ENCODE measurements at places on chromosomes 11 and 22.

- peak; percentile 83 for DNase-seq
Measured at GRCh38 chr11:34250732-34251588, 106.8 kb downstream of the ABTB2 start.

DNA sequence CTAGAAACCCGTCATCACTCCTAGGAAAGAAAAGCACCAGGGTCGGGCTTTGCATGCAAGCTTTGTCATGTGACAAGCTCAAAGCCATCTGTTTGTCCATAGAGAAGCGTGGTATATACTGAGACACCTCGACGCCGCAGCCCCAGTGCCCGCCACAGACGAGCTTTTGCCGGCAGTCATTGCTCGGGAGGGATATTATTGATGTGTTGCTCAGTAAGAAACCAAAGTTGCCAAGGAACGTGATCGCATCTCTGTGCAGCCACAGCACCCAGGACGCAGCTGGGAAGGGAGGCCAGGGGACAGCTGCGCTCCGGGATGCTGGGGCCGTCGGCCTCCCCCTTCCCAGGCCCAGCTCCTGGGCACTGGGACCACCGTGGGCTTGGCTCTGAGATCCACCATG lies 89.5 kb upstream of the KCNQ1OT1 start:
- no peak for DNase-seq

DNA sequence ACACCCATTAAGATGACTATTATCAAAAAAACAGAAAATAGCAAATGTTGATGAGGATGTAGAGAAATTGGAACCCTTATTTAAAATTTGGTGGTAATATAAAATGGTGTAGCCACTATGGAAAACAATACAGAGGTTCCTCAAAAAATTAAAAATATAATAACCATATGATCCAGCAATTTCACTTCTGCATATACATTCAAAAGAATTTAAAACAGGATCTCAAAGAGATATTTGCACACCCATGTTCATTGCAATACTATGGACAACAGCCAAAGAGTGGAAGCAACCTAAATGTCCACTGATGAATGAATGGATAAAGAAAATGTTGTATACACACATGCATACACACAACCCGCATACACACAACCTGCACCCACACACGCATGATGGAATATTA lies 102.2 kb downstream of the FAM168A start:
- no peak for DNase-seq

GRCh38 chr22:26251869-26252268 lies 82.6 kb downstream of the SEZ6L start:
- DNase-seq: no peak

- DNase-seq: no peak
Measured at GRCh38 chr22:30344447-30345200, 12.1 kb downstream of the SF3A1 start.

- DNase-seq: peak; percentile 69
Measured at GRCh38 chr22:37248251-37248650, 4.2 kb upstream of the RAC2 start.

DNA sequence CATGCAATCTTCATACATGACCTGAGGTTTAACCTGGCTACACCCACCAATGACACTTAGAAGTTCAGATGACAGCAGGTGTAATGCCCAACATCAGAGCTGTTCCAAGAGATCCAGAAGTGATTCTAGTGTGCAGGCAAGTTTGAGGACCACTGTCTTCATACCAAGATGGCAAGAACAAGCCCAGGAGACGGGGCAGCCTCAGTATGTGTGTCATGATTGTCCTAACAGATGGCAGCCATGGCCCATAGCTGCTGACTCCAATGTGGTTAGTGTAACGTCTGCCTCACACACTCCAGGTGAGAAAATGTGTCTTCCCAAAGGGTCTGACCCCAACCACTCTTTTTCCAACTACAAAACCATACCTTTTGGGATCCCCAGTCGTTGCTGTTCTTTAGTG lies 97.3 kb downstream of the ETS1 start:
- no peak for DNase-seq

DNA sequence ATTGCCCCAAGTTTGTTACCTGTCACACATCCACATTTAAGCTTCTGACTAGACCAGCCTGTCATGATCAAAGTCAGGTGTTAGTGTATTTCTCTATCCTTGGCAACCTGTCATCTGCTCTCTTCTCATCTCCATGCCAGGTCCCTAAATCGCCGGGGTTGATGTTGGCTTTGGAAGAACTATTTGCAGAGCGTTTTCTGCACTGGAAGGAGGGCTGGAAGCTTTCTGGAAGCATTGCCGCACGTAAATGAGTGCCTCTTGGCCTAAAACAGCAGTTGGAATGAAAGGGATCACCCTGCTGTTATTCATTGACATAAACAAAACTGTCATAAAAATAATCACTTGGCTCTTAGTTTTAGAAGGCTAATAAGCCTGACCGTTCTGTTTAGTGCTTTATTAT lies 1.4 kb downstream of the TTC12 start:
- no peak for DNase-seq

GRCh38 chr22:40326905-40327735 lies 19.2 kb upstream of the ADSL start:
- DNase-seq: no peak

- no peak for DNase-seq
Measured at GRCh38 chr11:40885250-40885954, 574.0 kb downstream of the LRRC4C start.

DNA sequence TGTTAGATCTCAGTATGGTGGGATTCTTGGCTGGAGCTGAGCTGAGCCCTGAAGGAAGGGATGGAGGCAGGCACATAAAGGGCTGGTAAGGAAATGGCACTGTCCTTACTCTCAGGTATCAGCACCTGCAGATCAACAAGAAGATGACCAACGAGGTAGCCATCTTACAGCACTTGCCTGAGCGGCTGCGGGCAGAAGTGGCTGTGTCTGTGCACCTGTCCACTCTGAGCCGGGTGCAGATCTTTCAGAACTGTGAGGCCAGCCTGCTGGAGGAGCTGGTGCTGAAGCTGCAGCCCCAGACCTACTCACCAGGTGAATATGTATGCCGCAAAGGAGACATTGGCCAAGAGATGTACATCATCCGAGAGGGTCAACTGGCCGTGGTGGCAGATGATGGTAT lies 2.4 kb downstream of the CNGA4 start:
- no peak for DNase-seq

DNA sequence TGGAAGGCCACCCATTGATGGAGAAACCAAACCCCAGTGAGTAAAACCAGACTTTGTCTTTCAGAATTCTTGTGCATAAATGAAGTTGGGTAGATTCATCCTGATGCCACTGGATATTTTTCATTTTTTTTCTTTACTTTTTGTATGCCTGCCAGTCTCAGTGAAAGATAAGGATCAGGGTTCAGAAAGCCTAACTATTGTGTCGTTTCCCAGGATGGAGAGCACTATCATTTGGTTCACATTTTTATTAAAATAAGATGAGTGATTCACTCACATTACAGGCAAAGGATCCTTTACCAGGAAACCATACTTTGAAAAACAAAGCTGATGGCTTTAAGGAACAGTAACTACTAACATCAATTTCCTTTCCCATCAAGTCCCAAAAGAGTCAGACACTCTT lies 52.0 kb downstream of the ARFGAP2 start:
- DNase-seq: no peak

GRCh38 chr11:94583213-94583865 lies 16.2 kb downstream of the PIWIL4 start:
- no peak for DNase-seq

DNA sequence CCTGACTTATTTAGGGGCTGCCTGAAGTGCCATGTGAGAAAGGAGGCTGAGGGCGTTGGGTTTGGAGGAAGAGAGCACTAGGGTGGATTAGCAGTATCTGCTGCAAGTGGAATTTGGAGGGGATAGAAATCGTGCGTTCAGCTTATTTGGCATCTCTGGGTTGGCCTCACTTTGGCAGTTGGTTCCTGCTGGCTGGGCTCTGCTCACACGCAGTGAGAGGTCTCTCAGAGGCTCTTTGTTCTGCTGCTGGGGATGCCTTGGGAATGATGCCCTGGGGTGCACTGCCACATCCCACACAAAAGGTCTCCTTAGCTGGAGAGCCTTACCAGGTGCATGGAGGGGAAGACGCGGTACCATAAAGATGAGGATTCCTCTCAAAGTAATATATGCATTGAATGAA lies 17.7 kb upstream of the MICAL2 start:
- no peak for DNase-seq

GRCh38 chr22:48389916-48390315 lies 1437.8 kb downstream of the BRD1 start:
- DNase-seq: no peak

- DNase-seq: no peak
Measured at GRCh38 chr11:43982421-43982820, 40.0 kb downstream of the C11orf96 start.

DNA sequence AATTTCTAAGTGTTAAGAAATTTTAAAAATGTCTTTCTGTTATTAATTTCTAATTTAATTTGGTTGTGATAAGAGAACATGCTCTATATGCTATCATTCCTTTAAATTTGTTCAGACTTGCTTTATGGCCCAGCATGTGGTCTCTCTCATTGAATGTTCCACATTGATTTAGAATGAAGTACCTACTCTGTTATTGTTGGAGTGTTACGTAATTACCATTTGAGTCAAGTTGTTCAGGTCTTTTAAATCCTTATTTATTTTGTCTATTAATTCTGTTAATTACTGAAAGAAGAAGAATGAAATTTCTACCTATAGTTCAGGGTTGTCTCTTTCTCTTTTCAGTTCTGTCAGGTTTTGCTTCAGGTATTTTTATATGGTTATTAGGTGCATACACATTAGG lies 57.0 kb downstream of the PRMT3 start:
- DNase-seq: no peak

GRCh38 chr11:3942956-3943497 lies 87.6 kb downstream of the STIM1 start:
- DNase-seq: no peak

DNA sequence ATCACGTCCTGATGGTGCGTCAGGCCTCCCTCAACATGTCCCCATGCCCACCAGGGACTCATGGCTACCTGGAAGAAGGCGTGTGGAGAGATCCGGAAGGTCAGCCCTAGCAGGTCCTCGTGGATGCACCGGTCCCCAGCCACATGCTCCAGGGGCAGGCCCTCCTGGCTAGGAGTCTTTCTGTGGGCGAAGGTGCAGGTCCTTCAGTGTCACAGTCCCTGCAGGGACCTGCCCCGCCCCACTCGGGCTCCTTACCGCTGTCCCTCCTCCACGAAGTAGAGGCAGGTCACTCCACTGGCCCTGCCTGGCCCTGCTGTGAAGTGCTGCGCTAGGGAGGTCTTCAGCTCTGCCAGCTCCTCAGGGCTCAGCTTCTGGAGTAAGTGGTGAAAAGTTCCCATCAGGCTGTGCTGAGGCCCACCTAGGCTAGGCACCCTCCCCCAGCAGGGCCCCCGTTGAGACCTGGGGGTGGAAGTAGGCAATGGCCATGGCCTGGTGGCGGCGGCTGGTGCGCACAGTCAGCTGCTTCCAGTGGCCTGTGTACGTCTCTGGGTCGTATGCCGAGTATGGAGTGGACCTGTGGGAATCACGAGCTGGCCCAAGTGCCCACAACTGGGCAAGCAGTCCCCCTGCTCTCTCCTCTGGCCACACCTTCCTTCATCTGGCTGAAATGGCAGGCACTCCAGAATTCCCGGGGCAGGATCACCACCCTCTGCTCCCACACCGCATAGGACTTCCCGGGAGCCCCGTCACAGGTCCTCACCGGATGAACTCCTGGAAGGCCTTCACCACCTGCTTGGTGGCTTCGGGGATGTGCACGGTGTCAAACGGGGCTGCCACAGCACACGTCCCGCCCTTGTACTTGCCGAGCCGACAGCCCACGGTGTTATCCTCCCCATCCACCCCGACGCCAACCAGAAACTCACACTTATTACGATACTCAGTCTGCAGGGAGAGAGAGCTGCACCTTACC lies 1.1 kb upstream of the RANBP1 start:
- no peak for DNase-seq

- DNase-seq: no peak
Measured at GRCh38 chr11:62540804-62541701, 5.6 kb downstream of the AHNAK start.

DNA sequence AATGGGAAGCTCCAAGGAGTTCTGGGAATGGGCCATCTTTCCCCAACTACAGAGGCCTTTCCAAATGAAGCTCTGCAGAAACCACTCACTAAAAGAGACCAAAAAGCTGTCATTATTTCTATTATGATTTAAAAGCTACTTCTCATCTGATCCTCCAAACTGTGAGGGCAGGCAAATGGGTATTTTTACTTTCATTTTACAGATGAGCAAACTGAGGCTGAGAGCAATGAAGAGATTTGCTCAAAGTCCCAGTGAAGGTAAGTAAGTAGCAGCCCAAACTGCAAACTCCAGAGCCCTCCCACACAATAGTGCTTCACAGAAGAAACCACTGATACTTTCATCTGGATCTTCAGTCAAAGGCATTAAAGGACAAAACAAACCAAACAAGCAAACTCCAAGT lies 1.4 kb downstream of the RSPH14 start:
- DNase-seq: no peak

DNA sequence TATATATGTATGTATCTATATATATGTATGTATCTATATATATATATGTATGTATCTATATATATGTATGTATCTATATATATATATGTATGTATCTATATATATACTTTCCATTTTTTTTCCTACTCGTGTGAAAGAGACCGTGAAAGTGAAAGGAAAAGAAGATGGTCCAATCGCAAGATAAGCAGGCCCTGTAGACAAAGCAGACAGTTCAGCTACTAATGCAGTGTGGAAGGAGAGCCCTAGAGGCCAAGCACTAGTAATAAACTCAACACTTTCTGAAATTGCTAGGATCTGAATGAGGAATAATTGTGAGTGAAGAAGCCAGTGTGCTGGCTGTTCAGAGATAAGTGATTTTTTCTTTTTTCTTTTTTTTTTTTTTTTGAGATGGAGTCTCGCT lies 47.2 kb downstream of the MCHR1 start:
- no peak for DNase-seq

DNA sequence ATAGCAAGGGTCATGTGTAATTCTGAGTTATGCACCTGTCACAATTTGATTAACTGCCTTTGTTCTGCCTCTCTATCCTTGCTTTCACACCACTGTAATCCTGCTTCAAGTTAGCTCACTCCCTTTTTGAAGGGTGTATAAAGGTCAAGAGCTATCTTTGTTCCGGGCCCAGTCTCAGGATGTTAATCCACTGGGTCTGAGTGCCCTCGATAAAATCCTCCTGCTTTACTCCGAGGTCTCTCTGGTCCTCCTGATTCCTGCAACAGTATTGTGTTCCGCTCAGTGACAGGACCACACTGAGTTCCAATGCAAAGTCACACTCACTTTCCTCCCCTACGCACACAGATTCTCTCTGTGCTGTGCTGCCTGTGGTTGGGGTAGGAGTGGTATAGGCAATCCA lies 186.5 kb downstream of the DYNC2H1 start:
- no peak for DNase-seq

DNA sequence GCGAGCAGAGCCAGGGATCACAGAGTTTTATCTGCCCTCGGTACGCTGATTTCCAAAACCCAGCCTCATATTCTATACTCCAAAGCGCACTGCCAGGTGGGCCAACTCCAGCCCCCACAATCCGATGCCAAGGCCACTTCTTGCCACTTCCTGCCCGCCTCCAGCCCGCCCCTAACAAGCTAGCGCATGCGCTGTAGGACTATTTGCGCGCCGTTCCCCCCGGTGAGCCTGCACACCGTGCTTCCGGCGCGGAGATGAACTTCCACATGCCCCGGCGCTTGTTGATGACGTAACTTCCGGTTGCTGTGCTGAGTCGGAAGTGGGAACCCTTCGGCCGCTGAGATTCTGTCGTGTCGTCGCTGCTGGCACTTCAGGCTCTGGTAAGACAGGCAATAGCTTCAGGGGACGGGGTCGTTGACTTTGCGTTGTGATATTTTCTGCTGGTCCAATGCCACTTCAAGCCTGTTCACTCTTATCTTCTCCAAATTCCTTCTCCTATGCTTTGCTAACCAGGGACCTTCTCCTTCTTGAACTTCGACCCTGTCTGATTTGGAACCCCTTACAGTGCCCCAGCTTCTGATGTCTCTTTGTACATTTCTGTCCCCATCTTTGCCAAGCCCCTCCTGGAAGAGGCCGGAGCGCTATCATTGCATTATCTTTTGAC lies at the start of gene UBE4A:
TSS of gene UBE4A (plus strand) at position 306 of the 664 bp plus-strand sequence. CDS start 5,481 bp downstream, outside the sequence.
- DNase-seq: peak; percentile 71

Measured in keratinocyte (primary cell).